Renal pelvis (tissue), 12 donors: ENCODE measurements at places on chromosomes 1 and 21. TPM values are rescaled to one million over a fixed set of nuclear protein-coding genes. Genes with fewer than 3 reads are reported as not detected.

GRCh38 chr1:109385417-109385816 is 12.3 kb downstream of the SORT1 start:
- no peak for DNase-seq

DNA sequence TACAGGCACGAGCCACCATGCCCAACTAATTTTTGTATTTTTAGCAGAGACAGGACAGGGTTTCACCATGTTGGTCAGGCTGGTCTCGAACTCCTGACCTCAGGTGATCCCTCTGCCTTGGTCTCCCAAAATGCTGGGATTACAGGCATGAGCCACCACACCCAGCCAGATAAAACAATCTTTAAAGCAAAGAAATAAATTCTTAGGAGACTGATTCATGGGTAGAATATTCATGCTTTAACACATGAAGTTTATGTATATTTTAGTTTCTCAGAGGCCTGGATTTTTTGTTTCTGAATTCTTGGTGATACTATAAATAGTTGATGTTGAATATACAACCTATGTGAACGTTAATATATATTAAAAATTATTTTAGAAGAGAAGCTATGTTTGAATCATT is 127.4 kb upstream of the KIAA1614 start:
- DNase-seq, result no peak

- no peak for DNase-seq
Observed at GRCh38 chr1:18534810-18535205, 54.1 kb downstream of the KLHDC7A start.

DNA sequence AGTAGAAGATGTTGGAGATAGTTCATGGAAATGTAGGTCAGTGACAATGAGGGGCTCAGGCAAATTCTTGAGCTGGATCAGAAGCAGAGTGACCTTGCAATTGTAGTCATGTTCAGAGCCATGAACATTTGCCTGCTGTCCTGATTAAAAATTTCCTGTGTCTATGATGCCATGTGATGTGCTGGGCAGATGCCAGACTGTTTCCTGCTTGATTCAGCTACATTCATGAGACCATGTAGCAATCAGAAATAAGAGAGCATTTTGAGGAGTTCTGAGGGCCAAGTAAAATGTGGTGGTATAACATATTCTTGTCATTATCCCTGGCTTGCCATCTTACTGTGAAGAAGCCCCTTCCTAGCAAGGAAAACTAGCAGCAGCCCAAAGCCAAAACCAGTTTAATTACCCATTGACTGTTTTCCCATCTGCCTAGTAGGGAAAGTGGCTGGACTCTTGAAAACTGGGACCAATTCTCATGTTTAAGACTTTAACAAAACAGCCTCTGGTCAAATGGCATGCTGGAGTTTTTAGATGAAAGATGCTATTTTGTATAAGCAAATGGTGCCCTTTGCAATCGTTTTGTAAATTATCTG is 118.3 kb downstream of the NOS1AP start:
- no peak for DNase-seq

- no peak for DNase-seq
Observed at GRCh38 chr1:161885003-161885402, 118.9 kb downstream of the ATF6 start.

GRCh38 chr1:20479840-20480239 is 6.2 kb downstream of the CAMK2N1 start:
- DNase-seq, result no peak

GRCh38 chr1:153957744-153958110 is 685 bp downstream of the CRTC2 start:
- DNase-seq, result no peak

DNA sequence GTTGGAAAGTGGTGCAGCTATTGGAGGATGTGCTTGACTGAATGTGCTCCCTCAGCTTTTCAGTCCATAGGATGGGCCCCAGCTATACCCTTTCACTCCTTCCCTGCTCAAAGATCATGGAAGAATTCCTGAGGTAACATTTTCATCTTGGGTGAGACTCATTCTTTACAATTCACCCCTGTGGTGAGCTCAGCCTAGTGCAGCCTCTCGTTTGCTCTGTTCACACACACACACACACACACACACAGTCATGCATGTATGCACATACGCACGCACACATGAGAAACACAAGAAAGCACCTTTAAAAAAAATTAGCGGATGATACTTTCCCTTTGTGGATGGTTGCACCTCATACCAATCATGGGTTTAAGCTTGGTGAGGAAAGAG is 25.8 kb downstream of the CCN1 start:
- DNase-seq, result no peak

GRCh38 chr1:56931211-56931610 is 34.6 kb downstream of the C8B start:
- DNase-seq, result no peak

DNA sequence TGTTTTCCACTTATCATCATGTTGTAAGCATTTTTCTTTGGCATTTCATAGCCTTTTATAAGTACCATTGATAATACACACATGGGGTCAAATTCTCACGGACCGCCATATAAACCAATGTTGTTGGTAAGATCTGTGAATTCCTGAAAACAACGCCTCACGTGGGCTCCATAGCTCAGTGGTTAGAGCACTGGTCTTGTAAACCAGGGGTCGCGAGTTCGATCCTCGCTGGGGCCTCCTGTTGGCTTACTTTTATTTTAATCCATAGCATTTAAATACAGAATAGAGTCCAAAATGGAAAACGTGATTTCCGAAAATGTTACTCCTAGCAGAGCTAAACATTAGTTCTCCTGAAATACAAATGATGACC is 83.1 kb downstream of the HHIPL2 start:
- DNase-seq, result peak; percentile 39

GRCh38 chr1:59814180-59814900 is 409 bp upstream of the HOOK1 start:
- DNase-seq, result peak; percentile 95

DNA sequence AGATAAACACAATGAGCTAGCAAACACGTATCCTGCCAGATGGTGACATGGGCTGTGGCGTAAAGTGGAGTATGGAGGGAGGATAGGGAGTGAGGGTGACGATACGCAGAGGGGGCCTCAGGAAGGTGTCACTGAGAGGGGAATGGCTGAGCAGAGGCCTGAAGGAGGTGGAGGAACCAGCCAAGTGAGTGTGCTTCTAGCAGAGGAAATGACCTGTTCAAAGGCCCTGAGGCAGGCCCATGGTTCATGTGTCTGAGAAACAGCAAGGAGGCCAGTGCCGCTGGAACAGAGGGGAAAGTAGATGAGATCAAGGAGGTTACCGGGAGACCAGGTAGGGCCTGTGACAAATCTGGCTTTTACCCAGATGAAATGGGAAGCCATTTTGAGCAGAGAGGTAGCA is 36.0 kb downstream of the TAS1R2 start:
- no peak for DNase-seq

DNA sequence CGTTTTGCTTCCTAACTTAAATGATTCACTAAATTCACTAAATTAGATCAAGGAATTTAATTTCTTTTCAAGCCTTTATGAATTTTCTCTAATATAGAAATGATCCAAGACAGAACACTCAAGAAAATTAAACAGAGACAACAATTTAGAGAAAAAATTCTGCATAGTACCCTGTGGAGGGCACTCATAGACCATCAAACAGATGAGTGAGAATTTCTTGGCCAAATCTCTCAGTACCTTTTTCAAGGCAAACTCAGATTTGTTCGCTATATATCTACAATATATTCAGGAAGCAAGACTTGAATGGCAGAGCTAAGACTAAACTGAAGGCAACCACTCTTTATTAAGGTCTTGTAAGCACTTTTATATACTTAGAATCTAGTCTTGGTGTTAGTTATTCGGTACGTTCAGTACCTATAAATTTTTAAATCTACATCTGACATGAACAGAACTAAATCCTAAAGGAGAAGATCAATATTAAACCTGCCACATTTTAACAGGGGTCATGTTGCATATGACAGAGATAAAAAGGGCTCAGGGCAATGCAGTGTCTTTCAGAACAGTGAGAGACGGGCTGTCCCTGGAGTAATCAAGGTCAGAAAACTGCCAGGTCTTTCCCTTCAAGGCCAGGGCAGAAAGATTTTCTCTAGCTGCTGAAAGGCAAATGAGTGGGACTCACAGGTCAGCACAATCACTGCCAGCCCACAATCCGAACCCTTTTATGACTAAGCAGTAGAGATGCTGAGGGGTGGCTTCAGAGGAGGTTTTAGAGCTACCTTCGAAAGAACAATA is 118.8 kb upstream of the TMPRSS15 start:
- DNase-seq, result peak; percentile 12

GRCh38 chr21:14814991-14815390 is 249.8 kb downstream of the NRIP1 start:
- no peak for DNase-seq

- DNase-seq, result no peak
Observed at GRCh38 chr1:1730870-1731269, 6.7 kb upstream of the CDK11A start.

- DNase-seq, result no peak
Observed at GRCh38 chr1:14106126-14106525, 406.1 kb downstream of the PRDM2 start.

GRCh38 chr1:32733582-32734321 is 31.2 kb upstream of the SYNC start:
- no peak for DNase-seq

DNA sequence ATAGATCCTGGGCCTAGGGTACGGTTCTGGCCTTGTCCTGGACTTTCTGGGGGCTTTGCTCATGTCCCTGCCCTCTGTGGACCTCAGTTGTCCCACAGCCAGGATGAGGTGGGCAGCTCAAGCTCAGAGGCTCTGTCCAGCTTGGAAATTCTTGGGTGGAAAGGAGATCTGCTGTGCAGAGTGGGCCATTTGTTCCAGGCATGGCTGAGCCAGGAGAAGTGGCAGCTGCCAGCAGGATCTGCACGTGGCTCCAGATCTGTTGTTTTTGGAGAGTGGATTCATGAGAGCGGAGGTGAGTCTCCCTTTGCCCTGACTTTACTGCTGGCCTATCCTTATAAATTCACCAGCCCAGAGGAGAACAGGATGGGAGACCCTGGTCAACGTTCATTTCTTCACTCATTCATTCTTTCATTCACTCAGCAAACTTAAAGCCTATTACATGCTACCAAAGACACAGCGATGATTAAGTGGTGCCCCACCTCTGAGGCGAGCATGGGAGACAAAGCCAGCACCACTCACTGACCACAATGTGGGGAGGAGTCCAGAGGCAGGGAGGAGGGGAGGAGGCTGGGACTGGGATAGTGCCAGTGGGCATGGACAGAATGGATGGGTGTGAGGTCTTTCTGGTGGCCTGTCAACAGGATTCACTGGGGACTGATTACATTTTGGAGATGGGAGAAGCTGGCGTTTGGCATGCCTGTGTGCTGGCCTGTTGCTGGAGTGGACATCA is 205.1 kb downstream of the TRABD2B start:
- no peak for DNase-seq

GRCh38 chr1:229908689-229909088 is 158.3 kb upstream of the GALNT2 start:
- DNase-seq, result no peak

GRCh38 chr1:1075148-1075935 is 1.2 kb upstream of the RNF223 start:
- no peak for DNase-seq

DNA sequence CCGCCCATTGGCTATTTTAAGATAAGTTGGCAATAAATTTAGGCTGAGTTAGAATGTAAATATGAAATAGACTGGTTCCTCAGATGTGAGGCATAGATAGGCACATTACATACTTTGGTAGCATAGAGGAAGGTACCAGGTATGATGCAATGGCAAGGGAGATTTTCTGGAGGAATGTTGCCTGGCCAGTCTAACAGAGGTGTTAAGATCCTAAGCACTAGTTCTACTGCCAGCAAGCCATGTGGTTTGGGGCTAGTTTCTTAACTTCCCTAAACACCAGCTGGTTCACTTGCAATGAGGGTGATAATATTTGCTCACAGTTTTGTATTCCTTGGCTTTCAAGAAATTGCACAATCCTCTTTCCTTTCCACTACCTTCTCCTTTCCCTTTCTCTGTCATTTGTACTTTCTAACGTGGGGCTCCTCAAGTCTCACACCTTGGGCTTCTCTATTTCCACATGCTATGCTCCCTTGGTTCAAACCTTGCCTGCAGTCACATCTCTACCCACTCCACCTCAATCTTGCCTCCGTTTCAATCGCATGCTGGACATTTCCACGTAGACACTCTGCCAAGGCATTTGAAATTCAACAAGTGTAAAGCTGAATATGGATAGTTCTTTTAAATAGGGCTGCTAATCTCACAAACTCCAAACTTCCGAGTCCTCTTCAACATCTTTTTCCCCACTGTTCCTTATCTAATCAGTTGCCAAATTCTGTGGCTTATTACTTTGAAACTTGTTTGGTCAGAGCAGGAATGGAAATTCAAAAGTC is 4.7 kb upstream of the CD55 start:
- DNase-seq, result peak; percentile 63

DNA sequence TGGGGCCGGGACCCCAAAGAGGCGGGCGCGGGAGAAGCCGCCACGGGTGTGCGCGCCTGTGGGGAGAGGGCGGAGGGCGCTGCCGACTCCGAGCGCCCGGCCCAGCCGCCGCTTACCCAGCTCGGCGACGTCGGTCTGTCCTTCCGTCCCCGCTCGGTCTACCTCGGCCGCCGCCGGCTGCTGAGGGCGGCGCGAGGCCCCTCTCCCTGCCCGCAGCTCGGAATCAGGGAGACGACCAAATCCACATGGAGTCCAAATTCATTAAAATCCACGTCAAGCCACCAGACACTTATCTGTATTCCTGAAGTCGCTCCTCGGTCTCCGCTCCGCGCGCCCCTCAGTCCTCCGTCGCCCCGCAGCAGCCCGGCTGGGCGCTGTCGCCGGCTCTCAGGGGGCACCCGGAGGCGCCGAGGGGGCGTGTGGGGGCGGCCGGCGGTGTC is 637 bp downstream of the PLXNA2 start:
- DNase-seq, result no peak

DNA sequence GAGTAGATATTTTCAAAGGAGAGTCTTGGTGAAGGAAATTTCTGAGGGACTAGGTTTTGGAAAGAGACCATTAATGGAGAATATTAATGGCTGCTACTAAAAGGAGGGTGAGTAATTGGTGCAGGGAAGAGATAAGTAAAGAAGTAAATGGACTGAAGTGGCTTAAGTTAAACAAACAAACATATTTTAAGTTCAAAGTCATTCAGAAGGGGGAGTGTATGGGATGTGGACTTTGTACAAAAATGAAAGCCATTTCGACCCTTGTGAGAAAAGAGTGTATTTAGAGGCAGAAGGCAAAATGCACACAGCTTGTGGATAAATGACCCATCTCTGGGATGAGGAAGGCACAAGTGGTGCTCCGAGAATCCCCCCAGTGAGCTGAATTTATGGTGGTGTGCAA is 171.7 kb downstream of the BACH1 start:
- DNase-seq, result peak; percentile 35

- DNase-seq, result no peak
Observed at GRCh38 chr1:236545621-236546169, 21.9 kb downstream of the LGALS8 start.

GRCh38 chr1:63322944-63323864 is 837 bp downstream of the FOXD3 start:
- no peak for DNase-seq

RNU1-4 gene
- not detected for polyA plus RNA-seq

RGS8 gene
- polyA plus RNA-seq, result 0.07 TPM

A3GALT2 gene
- polyA plus RNA-seq, result not detected

MYBPH gene
- 0.57 TPM for polyA plus RNA-seq

TMEM54 gene
- 10.1 TPM for polyA plus RNA-seq

AHDC1 gene
- polyA plus RNA-seq, result 49.7 TPM

RNF186 gene
- polyA plus RNA-seq, result 0.36 TPM

LEFTY1 gene
- polyA plus RNA-seq, result 6.9 TPM

AMY1A gene
- 0.40 TPM for polyA plus RNA-seq

PCP4L1 gene
- 1.9 TPM for polyA plus RNA-seq

RC3H1 gene
- 15.3 TPM for polyA plus RNA-seq

PTPN14 gene
- polyA plus RNA-seq, result 35.0 TPM
